T follicular helper cell (primary cell): ENCODE measurements at places on chromosomes 7 and 10.

DNA sequence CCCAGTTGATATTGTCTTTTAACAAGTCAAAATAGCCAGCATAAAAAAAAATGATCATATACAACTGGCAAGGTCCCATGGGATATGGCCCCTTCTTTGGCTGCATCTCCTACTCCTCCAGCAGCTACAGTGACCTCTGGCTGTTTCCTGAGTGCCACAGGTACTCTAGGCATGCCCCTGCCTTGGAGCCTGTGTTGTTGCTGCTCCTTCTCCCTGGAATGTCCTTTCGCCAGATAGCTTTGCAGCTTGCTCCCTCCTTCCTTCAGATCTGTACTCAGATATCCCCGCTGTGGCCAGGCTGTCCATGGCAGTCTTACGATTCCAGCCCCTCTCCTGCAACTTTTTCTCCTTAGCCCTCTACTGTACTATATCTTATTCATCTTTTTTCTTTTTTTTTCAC, 23.3 kb downstream of the CNNM2 start:
- no peak for DNase-seq

DNA sequence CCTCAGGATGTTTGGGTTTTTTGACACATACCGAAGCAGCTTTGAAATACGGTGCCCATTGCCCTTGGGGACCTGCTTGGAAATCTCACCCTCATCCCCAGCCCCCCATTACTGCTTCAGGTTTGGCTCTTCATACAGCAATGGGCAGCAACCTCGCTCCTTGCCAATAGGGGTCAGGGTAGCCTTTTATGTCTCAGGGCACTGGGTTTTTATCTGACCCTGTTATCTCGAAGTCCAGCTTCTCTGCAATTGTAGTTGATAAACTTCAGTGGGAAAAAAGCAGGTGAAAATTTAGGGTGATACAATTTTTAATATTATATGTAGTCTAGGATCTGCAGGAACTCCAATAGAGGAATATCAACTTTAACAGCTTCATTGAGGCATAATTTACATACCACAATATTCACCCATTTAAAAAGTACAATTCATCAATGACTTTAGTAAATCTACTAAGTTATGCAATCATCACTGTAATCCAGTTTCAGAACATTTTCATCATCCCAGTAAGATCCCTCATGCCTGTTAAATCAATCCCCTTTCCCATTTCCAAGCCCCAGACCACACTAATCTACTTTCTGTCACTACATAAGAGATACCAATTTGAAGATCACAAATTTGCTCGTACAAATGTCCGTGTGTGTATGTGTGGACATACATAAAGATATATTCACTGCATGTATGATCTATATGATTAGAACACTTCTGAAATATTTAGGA, 386.2 kb downstream of the KCNMA1 start:
- DNase-seq = no peak

- no peak for DNase-seq
Measured at GRCh38 chr10:43292755-43293676, 26.2 kb upstream of the RASGEF1A start.

- peak; percentile 3 for DNase-seq
Measured at GRCh38 chr10:12130237-12130872, 878 bp downstream of the SEC61A2 start.

GRCh38 chr7:158864833-158865232, 8.5 kb downstream of the DYNC2I1 start:
- DNase-seq = no peak

- no peak for DNase-seq
Measured at GRCh38 chr10:132544744-132545658, 7.4 kb downstream of the INPP5A start.

DNA sequence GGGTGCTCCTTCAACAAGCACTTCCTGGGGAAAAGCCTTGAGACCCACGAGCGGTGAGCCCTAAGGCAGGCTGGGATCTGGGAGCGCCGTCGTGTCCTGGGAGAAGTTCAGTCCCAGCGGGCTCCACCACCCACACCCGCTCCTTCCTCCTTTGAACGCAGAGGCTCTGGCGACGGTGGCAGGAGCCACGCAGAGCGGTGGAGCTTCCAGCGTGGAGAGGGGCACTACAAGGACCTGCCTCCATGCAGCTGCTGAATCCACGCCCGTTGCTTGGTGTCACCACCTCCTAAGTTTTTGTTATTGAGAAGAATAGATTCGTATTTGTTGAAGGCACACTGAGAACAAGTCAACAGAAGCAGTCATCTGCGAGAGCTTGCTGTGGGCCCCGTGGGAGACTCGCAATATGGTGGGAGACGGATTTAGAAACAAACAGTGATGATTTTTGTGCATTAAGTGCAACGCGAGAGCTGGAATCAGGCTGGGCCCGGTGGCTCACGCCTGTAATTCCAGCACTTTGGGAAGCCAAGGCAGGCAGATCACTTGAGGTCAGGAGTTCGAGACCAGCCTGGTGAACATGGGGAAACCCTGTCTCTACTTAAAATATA, 60.1 kb upstream of the SDK1 start:
- no peak for DNase-seq

DNA sequence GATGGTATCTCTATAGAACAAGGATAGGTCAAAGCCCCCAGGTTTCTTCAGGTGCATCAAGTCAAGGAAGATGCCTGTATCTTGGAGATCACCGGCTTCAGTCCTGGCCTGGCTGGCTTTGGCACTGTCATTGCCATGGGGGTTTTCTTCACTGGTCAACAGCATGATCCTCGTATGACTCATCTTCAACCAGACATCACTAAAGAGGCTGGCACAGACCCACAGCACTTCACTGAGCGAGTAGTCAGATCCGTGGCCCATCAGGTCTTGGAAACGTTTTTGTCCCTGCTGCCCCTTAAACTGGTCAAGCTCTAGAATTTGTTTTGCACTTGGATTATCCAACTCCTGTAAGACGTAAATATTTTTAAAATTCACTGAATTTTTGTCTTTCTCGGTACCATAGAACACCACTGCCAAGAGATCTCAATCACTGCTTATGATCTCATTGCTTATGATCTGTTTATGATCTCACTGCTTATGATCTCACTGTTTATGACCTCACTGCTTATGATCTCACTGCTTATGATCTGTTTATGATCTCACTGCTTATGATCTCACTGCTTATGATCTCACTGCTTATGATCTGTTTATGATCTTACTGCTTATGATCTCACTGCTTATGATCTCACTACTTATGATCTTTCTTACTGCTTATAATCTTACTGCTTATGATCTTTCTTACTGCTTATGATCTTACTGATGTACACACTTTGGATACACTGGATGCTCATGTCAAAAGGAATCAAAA, 135.2 kb downstream of the CYP26A1 start:
- DNase-seq = no peak

DNA sequence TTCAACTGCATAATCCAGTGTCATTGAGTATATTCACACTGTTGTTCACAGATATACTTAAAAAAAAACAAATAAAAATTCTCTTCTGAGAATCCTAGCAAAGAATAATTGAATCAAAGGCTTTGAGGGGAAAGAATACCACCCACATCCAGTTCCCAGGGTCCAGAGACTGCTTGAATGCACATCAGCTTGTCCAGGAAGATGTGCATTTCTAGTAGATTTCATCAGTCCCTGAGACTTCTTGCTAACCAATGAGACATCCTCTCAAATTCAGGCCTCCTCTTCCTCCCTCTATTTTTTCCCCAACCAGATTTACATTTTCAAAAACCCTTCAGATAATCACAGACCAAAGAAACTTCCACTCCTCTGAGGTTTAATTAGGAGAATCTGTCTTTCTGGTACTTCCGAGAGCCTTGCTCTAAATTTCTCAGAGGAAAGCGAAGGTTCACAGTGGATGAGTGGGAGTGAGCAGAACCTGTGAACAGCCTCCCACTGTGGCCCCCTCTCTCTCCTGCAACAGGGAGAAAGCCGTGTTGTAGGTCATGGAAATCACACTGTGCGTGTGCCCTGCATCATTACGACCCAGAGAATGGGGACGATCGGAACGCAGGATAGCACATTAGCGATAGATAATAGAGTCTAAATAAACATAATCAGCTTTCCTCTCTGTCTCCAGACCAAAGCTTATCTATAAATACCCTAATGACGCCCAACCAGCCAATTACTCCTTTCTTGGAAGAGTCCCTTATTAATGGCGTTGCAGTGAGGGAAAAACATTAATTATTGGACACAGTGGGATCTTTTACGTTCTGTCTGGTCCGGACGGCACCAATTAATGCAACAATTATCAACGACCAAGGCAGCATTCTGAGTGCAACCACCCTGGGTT, 212.5 kb downstream of the EMX2 start:
- DNase-seq = no peak

DNA sequence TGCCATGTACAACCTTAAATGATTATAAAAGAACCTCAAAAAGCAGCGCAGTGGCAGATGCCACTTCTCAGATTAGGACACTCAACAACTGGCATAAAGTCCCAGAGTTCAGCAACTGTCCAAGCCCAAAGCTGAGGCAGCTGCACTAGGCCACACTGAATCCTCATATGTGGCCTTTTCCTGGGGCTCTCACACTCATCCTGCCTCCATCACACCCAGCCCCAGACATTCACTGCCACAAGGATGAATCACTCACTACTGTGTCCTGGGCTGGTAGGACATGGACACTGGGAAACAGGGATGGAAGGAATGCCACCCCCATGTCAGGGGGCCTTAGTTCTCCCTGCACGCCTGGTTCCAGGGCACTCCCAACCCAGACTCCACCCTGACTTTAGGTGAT, 547.7 kb downstream of the TNS3 start:
- DNase-seq = no peak

GRCh38 chr7:52639981-52640380, 395.5 kb upstream of the POM121L12 start:
- DNase-seq = no peak

DNA sequence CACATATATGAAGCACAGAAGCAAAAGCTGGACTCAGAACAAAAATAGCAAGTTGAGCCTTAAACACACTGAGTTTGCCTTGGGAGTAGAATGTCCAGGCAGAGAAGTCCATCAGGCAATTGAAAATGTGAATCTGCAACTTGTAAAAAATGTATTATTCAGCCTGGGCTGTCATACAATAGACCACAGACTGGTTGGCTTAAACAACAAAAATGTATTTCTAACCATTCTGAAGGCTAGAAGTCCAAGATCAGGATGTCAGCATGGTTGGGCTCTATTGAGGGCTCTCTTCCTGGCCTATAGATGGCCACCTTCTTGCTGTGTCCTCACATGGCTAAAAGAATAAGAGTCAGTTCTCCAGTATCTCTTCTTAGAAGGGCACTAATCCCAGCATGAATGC, 76.5 kb upstream of the CAPZA2 start:
- no peak for DNase-seq

- DNase-seq = no peak
Measured at GRCh38 chr7:14630048-14630447, 272.5 kb downstream of the DGKB start.

DNA sequence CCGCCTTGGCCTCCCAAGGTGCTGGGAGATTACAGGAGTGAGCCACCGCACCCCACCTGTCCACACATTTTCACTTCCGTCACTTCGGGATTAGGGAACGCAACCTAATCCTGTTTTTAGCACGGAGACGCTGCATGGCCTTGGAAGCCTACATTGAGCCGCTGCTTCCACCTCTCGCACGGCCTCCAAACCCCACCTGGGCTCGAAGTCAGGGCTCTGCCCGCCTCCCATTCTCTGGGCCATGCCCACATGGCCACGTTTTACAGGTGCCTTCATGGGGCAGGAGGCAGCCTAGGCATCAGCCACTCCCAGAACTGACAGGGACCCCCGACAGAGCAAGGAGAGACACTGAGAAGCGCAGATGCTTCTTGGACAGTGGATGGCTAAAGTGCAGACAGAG, 100.6 kb downstream of the OAT start:
- no peak for DNase-seq

DNA sequence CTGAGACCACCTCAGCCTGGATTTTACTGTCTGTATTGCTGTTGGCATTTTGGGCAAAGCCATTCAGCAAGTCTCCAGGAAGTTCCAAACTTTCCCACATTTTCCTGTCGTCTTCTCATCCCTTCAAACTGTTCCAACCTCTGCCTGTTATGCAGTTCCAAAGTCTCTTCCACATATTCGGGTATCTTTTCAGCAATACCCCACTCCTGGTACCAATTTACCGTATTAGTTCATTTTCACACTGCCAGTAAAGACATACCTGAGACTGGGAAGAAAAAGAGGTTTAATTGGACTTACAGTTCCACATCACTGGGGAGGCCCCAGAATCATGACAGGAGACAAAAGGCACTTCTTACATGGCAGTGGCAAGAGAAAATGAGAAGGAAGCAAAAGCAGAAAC, 62.8 kb downstream of the INPP5A start:
- DNase-seq = no peak

- DNase-seq = no peak
Measured at GRCh38 chr7:103134836-103135554, 13.9 kb downstream of the NAPEPLD start.

- DNase-seq = no peak
Measured at GRCh38 chr7:26420422-26421019, 128.9 kb downstream of the SNX10 start.

GRCh38 chr7:133117452-133117851, 35.6 kb upstream of the CHCHD3 start:
- DNase-seq = no peak

DNA sequence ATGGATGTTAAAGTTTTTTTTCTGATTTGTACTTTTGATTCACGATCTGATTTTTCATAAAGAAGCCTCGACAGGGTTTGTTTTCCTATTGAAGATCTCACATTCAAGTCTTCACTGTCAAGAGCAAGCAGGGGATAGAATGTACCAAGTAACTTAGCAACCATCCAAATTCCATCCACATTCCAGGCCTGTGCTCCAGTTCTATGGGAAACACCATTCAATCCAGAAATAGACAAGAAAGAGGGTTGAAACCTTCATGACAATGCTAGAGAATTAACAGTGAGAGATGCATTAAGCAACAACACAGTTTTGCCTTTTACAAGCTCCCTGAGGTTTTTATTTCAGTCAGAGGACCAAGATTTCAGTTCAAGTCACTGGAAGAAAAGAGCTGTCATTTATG, 300.2 kb downstream of the NEBL start:
- no peak for DNase-seq
